ENCODE measurements at places on chromosomes 11 and 22. TPM values are rescaled to one million over a fixed set of nuclear protein-coding genes. Genes with fewer than 3 reads are reported as not detected.

OR6T1 gene
- not detected for total RNA-seq

CAVIN3 gene
- total RNA-seq: 39.2 TPM

SPDYC gene
- not detected for total RNA-seq

SPINDOC gene
- total RNA-seq: 6.0 TPM

SLC37A2 gene
- total RNA-seq: 35.2 TPM
